ENCODE measurements at places on chromosomes 1 and 21.

DNA sequence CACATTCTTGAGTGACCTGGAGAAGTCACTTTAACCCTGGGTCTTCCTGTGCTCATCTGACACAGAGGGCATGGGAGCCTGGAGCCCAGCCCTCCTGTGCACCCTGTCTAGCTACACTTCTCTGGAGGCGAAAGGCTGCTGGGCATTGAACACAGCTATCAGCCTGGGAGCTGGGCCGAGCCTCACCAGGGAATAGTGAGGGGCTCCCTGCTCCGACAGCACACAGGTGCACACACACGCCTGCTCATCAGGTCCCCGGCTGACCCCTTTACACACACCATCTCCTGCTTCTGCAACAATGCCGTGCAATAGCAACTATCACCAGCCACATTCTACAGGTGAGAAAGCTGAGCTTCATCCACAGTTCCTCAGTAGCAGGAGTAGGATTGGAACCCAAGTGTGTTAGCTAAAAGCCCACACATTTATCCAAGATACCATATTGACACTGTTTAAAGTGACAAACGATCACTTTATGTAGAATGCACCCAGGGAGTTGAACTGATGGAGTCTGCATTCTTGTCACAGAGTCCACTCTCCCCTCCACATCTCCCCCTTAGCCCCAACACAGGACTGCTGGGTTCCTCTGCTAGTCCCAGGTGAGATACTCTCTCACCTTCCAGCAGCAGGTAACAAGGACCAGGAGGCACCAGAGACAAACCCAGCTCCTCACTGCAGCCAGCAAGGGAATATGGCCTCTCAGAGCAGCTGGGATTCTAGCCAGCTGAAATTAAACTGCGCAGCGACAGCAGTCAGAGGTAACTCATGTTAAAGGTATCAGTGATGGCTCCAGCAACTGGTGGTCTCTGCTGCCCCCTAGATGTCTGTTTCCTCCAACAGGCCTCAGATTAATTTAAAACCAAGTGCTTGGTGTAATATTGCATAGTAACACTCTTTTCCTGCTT lies 18.3 kb upstream of the CAPN8 start:
- peak; percentile 52 for DNase-seq

- DNase-seq, result peak; percentile 35
These were observed 944 bp upstream of the AGO3 start for GRCh38 chr1:35929730-35930592.

DNA sequence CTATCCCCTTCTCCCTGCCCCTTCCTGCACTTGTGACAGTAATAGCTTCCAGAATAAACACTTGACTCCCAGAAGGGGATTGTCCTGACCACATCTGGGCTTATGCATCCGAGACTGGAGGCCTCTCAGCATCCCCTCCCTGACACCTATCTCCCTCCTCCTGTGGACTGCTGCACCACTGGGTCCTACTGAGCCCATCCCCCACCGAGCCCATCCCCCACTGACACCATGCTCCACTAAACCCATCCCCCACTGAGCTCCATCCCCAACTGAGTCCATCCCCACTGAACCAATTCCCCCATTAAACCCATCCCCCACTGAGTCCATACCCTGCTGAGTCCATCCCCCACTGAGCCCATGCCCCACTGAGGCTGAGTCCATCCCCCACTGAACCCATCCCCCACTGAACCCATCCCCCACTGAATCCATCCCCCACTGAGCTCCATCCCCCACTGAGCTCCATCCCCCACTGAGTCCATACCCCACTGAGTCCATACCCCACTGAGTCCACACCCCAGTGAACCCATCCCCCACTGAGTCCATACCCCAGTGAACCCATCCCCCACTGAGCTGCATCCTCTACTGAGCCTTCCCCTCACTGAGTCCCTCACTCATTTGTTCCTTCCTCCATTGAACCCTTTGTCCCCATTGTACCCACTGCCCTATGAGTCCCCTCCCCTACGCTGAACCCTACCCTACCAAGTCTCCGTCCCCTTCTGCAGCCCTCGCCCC lies 5.6 kb downstream of the PDZK1IP1 start:
- no peak for DNase-seq

- no peak for DNase-seq
These were observed at the start of the genes FAM229A and TSSK3 for GRCh38 chr1:32362474-32363313. TSS of gene FAM229A (minus strand) at chr1:32362485. CDS start at chr1:32362091, 394 bp downstream. TSS of gene TSSK3 (plus strand) at chr1:32362539. CDS start at chr1:32362702, 163 bp downstream.

DNA sequence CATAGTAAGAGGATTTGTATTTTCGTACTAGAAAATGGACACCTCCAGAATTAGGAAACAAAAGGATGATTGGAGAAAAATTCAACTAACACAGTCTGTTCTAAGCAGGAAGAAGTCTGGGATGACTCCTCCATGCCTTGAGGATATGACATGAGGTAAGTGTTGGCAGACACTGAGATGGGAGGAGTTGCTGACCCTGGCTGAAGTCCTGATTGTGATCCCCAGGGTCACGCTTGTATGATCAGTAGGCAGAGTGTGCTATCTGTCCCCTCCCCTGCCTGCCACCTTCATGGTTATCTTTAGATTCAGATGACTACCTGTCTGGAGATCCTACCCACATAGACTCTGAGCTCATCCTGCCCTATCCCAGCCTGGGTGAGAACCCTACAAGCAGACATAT lies 249.1 kb downstream of the C1orf94 start:
- DNase-seq, result no peak

GRCh38 chr1:29342983-29343382 lies 106.7 kb downstream of the PTPRU start:
- no peak for DNase-seq

DNA sequence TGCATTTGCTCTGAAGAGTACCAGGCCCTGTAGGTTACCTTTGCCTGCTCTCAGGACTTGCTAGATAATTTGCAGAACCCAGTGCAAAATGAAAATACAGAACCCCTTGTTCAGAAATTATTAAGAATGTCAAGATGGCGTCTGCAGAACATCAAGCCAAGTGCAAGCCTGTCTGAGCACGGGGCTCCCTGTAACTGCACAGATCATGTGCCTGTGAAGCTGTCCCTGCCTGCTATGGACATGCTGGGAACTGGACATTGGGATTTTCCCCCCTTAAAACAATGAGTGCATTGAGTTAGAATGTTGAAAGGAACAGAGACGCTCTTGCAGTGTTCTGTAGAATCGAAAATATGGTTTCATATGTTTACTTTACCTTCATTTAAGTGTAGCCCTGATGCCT lies 2.9 kb downstream of the CLDN14 start:
- no peak for DNase-seq

DNA sequence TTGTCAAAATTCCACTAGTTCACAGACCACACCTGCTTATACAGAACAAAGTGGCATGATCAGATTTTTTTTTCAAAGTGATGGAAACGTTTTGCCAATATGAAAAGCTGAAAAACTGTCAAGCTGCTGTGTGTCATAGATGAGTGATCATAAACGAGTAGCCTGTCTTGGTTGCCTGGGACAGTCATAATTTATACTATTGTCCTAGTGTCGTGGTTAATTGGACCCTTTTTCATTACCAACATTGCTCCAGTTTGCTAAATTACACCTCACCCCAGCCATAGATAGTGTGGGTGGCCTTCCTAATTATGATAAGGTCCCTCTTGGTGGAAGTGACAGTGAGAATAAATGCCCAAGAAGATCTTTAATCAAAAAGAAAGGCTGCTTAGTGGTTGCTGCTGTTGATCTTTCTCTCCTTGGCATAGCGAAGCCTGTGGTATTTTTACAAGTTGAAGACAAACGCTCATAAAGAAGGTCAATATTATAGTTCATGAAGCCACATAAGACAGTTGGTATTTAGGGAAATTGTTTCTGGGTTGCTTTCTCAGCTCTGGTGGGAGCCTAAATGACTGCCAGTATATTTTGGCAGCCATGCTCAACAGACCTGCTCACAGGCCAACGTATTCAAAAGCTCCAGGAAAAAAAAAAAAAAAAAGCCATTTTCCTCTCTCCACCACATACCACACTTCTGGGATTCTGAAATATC lies 478.1 kb downstream of the PLA2G4A start:
- DNase-seq, result no peak

- DNase-seq, result no peak
These were observed 22.3 kb upstream of the COL18A1 start for GRCh38 chr21:45382697-45382997.

All from stimulated activated CD4-positive, alpha-beta T cell treated with anti-CD3 and anti-CD28 coated beads, Interleukin-1b, Interleukin-23, amount 100 ng/mL, for 48 hours (primary cell).